ENCODE measurements at places on chromosomes 16 and 17. TPM values are rescaled to one million over a fixed set of nuclear protein-coding genes. Genes with fewer than 3 reads are reported as not detected.

PIK3R5 gene
- total RNA-seq = 20.4 TPM

RUNDC3A gene
- total RNA-seq = 0.11 TPM

DNA sequence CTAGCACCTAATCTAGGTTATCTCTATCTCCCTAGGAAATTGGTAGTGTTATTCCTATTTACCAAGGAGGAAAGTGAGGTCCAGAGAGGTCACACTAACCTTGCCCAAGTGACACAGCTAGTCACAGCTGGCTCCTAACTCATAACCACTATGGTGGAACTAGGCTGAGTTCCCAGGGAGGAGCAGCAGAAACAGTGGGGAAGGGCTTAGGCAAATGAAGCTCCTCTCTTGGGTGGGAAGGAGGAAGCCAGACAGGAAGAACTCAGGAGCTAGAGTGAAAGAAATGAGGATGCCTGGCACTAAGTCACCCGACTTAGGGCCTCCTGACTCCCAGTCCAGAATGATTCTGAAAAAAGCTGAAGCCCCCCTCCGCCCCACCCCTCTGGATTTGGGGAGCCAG is 34.5 kb downstream of the PSME3IP1 start:
- no peak for DNase-seq

- no peak for DNase-seq
Observed at GRCh38 chr17:57466521-57466920, 210.2 kb downstream of the MSI2 start.

AATK gene
- total RNA-seq = 0.35 TPM

- no peak for DNase-seq
Observed at GRCh38 chr17:1870592-1870991, 40.8 kb downstream of the RPA1 start.

DNA sequence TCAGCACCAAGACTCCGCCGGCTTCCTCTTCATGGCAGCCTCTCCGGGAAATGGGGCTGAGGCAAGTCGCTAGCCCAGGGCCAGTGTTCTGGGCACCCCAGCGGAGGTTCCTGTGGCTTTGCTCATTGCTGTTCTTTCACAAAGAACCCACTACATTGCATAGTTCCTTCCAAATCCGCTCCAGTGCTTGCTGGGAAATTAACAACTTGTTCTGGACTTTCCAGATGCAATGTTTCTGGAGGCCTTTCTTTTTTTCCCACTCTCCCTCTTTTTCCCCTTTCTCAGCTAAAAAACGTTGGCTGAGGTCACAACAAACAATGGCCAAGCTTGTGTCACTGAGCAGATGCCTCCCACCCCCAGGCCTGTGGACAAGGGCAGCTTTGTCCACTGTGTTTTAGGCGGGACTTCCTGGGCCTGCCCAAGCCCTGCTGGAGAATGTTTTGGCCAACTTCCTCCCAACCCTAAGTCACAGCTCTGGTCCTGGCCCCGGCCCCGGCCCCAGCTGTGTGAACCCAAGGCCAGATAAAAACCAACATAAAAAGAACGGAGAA is 131.5 kb upstream of the RCVRN start:
- DNase-seq = no peak

- DNase-seq = no peak
Observed at GRCh38 chr16:21654466-21654865, 2.1 kb upstream of the IGSF6 start.

DNA sequence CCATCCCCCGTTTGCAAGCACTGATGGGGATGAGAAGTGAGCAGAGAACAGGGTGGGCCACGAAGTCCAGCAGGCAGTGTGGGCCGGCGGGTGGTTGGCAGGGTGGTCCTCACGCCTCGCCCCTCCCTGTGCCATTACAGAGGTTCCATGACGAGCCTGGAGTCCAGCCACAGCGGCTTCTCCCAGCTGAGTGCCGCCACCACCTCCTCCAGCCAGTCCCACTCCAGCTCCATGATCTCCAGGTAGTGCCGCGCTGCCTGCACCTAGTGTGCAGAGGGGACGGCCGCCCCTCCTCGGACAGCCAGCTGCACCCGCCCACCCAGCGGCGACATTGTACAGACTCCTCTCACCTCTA is 73.0 kb downstream of the SEC14L1 start:
- DNase-seq = no peak

SEPTIN12 gene
- total RNA-seq = not detected

TBC1D28 gene
- not detected for total RNA-seq

DNA sequence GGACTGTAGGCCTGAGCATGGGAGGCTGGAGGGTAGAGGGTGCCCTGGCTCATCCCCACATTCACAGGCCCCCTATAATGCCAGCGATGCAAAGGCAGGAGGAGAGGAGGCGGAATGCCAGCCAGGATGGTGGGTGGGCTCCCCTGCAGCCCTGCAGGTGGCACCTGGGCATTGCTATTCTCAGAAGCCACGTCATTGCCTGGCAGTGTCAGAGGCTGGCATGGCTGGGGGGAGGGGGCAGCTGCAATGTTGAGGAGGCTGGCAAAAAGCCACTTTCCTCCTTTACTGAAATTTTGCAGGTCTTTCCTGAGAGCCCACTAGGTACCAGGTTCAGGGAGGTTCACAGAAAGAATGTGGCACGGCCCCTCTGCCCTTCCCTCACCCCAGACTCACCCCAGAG is 36.2 kb downstream of the RAB11FIP4 start:
- no peak for DNase-seq

KRT40 gene
- total RNA-seq = not detected

DNA sequence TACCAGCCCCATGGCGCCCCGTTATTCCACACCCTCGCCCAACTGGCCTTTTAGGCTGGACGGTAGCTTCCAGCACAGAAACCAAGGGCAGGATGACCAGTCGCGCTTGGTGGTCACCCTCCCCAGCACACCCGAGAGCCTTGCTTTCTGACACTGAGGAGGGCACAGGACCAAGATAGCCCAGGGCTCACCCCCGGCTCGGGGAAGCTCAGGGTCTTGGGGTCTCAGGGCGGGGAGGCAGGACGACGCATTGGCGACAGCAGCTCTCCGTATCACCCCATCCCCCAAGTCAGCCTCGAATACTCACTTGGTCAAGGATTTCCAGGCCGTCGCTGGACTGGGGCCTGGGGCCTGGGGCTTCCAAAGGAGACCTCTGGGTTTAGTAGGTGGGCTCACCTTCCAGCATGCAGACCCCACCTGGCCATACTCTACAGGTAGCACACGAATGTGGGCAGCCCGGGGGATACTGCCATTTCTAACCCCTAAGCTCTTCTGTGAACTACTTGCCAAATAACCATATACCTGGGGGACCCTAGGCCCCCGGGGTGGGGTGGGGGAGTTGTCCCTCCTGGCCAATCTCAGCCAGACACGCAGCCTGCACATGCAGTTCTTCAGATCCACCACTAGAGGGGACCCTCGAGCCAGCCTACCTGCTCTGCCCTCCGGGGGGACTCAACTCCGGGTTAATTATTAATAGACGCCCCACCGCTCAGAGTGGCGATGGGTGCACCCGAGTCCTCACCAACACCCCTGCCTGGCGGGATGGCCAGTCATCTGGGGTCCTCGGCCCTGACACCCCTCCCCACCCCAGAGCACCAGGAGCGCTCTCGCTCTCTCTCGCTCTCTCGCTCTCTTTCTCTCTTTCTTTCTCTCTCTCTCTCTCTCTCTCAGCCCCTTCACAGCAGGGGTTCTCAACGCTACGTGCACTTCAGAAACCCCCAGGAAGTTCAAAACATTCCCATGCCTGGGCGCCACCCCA is 30.0 kb downstream of the TBC1D16 start:
- DNase-seq = peak; percentile 77

- no peak for DNase-seq
Observed at GRCh38 chr16:4293822-4294457, 21.1 kb upstream of the TFAP4 start.

KIF19 gene
- total RNA-seq = not detected

DNA sequence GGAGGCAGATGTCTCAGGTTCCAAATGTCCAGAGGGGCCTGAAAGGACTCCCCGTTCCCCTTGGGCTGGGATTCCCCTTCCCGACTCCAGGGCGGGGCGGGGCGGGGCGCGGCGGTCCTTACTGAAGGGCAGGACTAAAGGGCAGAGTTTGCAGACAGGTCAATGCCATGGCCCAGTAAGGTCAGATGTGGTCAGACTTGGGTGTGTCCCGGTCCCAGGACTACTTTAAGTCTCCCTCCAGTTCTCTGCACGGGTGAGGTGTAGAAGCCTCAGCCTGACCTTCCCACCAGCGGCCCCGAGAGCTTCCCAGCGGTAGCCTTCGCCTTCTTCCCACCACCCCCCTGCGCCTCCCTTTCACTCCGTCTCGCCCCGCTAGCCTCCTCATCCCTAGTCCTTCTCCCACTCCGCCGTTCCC is 532 bp downstream of the KDM6B start:
- DNase-seq = peak; percentile 71

CLEC18C gene
- 0.25 TPM for total RNA-seq

DNA sequence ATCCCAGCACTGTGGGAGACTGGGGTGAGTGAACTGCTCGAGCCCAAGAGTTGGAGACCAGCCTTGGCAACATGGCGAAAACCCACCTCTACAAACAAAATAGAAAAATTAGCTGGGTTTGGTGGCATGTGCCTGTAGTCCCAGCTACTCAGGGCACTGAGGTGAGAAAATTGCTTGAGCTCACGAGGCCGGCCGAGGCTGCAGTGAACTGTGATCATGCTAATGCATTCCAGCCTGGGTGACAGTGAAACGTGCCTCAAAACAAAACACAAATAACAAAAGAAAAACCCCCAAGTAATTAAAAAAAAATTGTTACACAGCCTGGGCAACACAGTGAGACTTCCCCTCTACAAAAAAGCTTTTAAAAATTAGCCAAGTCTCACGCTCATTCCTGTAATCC is 5.0 kb downstream of the CCDC47 start:
- no peak for DNase-seq

TENT4B gene
- 19.3 TPM for total RNA-seq

DNA sequence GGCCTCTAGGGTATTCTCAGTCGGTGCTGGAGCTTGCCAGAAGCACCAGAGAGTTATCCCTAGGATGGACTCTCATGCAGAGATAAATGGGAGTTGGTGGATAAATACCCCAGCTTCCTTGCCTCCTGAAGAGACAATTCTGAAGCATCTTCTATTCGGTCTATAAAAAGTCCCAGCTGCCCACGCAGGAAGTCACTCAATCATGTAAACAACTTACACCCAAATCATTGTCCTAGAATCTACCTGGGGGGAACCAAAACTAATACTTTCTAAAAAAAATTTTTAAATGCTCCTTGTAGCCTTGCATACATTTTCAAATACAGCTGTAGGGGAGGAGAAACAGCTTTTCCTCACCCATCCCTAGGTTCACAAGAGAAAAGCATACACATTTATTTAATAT is 66.6 kb upstream of the ELAC2 start:
- no peak for DNase-seq

GRCh38 chr17:10292057-10292937 is 80.5 kb downstream of the MYH13 start:
- DNase-seq = peak; percentile 10

DNA sequence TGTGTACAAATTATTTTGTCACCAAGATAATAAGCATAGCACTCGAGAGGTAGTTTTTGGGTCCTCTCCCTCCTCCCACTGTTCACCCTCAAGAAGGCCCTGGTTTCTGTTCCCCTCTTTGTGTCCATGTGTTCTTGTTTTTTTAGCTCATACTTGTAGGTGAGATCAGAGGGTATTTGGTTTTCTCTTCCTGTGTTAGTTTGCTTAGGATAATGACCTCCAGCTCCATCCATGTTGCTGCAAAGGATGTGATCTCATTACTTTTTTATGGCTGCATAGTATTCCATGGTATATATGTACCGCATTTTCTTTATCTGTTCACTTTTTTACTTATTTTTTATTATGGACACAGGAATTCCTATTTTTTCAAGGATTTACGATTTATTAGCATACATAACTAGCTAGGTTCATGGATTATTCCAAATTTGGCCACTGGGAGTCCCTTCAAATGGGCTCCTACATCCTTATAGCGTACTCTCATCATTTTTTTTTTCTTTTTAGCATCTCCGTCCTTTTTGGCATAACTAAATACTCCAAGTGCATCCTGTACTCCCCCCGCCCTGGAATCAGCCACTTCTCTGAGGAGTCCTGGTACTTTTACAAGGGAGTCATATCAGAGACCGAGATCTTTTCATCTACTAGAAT is 7.3 kb downstream of the TADA2A start:
- DNase-seq = no peak

DNA sequence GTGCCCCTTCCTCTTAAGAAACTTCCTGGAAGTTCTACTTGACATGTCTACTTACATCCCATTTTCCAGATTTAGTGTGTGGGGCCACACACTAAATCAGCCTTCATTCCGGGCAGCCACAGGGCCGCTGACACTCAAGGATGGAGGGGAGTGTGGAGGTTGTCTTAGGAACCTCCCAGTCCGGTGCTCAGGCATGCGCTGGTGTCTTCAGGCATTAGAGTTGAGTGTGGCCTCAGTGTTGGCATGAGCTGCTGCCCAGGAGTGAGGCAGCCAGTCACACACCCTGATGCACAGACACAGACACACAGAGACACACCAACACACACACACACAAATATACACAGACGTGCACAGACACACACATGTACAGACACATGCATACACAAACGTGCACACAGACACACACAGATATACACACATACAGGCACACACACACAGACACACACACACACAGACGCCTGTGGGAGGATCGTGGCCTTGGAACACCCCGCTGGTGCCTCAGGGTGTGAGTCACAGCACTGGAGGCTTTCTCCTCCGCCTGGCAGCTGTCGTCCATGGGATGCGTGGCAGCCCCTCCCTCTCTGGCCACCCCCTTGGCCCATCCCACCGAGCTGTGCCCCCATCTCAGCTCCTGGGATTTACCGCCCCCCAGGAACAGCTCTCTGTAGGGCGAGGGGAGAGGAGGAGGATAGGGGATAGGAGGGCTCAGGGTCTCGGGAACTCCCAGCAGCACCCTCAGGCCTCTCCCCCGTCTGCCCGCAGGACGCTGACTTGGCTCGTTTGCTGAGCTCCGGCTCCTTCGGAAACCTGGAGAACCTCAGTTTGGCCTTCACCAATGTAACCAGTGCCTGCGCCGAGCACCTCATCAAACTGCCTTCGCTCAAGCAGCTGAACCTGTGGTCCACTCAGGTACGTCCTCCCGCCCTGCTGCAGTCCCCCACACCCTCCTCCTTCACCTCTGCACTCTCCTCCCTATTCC is 75.6 kb upstream of the PLCG2 start:
- DNase-seq = peak; percentile 41

- DNase-seq = no peak
Observed at GRCh38 chr16:27103954-27104353, 37.2 kb downstream of the C16orf82 start.

GRCh38 chr17:46976626-46977270 is 2.3 kb downstream of the RPRML start:
- no peak for DNase-seq

JMJD8 gene
- 31.4 TPM for total RNA-seq

DNA sequence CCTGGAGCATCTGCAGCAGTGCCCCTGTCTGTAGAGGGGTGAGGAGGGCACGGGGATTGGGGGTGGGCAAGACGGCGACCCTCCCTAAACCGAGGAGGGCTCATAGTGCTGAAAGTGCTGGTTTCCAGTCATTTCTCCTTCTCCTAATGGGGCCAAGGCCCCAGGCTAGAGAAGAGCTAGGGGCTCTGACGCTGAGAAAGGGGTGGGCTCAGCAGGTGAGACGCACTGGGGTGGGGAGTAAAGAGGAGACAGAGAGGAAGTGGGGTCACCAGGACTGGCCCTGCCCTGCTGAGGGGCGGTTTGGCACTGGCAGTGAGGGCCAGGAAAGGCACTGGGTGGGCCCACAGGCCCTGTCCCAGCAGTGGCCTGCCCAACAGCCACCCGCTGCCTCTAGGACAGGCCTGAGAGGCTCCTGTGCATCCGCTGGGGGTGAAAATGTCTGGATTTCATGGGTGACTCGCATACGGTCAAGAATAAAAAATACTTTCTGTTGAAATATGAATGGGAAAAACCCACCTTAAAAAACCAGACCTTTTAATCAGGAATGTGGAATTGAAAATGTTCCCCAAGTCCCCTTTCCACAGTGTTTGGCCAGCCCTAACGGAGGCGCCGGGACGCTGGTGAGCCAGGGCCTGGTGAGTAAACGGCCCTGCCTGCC is 122.4 kb upstream of the SMURF2 start:
- no peak for DNase-seq

Measured in activated CD4-positive, alpha-beta T cell treated with anti-CD3 and anti-CD28 coated beads for 36 hours (primary cell).